ENCODE measurements at places on chromosomes 7 and 10. TPM values are rescaled to one million over a fixed set of nuclear protein-coding genes. Genes with fewer than 3 reads are reported as not detected.

The CYP2C19 gene
- total RNA-seq, result 12.2 TPM

The HSPA12A gene
- total RNA-seq, result 2.7 TPM

The RPEL1 gene
- not detected for total RNA-seq

The FAM24B gene
- total RNA-seq, result 0.75 TPM

The POM121C gene
- total RNA-seq, result 14.1 TPM

The GFRA1 gene
- 17.9 TPM for total RNA-seq

The LIPJ gene
- total RNA-seq, result 0.12 TPM

The NKX2-3 gene
- total RNA-seq, result not detected

DNA sequence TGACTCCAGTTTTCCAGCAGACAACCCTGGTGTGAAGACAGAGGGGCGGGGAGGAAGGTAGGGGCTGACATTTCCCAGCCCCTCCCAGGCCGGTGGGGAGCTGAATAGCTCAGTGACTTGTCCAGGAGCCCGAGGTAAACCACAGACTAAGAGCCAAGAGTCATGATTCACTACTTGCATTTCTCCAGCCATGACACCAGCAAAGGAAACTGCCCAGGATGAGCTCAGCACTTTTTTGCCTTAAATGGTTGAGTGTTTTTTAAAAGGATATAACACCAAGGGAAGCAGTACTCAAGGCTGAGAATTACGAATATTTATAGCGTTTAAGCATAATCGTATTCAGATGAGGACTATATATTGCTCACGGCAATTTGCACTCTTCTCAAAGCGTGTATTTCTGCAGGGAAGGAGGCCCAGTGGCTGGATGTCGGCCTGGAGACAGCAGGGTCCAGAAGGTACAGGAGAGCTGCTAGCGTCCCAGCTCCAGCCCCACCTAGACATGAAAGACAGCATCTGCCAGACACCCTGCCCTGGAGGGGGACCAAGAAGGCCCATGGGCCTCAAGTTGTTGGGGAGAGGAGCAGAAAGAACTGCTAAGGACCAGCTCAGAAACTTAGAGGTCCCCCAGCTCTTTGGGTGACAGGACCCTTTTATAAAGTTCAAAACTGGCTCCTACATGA, 141.4 kb downstream of the GRID1 start:
- no peaks in the 10 kb centered on the region for H3K27me3 ChIP-seq
- DNase-seq, result peak; percentile 2
- H3K36me3 ChIP-seq, result no peaks in the 10 kb centered on the region
- H3K27ac ChIP-seq, result no peak overlapping the region

- no peak overlapping the region for H3K4me3 ChIP-seq
- no peaks in the 10 kb centered on the region for H3K36me3 ChIP-seq
- H3K27me3 ChIP-seq, result no peaks in the 10 kb centered on the region
- no peaks in the 10 kb centered on the region for H3K4me1 ChIP-seq
- no peak for DNase-seq
These were observed 268.4 kb upstream of the SLC26A5 start for GRCh38 chr7:103714376-103714927.

DNA sequence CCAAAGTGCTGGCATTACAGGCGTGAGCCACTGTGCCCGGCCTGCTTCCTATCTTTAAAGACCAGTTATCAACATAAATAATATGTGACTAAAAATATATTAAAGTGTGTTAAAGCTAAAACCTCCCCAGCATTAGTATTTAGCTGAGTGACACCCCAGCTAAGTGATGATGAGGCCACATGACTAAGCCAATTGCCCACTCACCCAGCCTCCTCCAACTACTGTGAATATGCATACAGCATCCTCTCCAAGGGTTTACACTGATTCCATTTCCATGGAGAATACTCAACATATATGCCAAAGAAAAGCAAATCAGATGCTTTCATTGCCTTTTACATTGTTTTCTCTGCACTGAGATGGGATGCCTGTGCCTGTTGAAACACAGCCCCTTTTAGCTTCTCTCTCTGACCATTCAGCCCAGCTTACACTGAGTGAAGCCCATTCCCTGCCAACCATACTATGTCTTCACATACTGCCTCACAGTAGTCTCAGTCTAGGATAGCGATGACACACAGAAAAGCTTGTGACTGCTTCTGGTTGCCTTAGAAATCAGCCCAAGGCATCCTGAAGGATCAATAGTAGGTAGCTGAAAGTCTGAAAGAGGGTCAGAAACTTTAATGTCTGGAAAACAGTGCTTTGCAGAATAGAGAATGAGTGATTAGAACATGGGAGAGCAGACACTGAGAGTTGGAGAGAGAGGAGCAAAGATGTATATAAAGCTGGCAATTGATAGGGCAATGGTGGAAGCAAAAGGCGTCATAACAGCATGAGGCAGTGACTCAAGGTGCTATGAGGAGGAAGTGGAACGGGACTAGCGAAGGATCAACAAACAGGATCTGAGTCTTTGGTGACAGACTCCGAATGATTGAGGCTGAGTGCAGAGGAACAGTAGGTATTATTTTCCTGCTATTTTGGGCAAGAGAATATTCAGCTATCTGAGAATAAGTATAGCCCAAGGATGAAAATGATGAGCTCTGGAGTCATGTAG, 19.8 kb upstream of the ATE1 start:
- H3K27ac ChIP-seq, result no peak overlapping the region
- no peak for DNase-seq
- H3K36me3 ChIP-seq, result no peaks in the 10 kb centered on the region
- no peaks in the 10 kb centered on the region for H3K4me1 ChIP-seq
- no peaks in the 10 kb centered on the region for H3K27me3 ChIP-seq

GRCh38 chr7:51187941-51188340, 128.7 kb downstream of the COBL start:
- H3K4me1 ChIP-seq, result no peaks in the 10 kb centered on the region
- DNase-seq, result no peak
- no peaks in the 10 kb centered on the region for H3K27me3 ChIP-seq
- H3K36me3 ChIP-seq, result no peaks in the 10 kb centered on the region
- H3K27ac ChIP-seq, result no peak overlapping the region

DNA sequence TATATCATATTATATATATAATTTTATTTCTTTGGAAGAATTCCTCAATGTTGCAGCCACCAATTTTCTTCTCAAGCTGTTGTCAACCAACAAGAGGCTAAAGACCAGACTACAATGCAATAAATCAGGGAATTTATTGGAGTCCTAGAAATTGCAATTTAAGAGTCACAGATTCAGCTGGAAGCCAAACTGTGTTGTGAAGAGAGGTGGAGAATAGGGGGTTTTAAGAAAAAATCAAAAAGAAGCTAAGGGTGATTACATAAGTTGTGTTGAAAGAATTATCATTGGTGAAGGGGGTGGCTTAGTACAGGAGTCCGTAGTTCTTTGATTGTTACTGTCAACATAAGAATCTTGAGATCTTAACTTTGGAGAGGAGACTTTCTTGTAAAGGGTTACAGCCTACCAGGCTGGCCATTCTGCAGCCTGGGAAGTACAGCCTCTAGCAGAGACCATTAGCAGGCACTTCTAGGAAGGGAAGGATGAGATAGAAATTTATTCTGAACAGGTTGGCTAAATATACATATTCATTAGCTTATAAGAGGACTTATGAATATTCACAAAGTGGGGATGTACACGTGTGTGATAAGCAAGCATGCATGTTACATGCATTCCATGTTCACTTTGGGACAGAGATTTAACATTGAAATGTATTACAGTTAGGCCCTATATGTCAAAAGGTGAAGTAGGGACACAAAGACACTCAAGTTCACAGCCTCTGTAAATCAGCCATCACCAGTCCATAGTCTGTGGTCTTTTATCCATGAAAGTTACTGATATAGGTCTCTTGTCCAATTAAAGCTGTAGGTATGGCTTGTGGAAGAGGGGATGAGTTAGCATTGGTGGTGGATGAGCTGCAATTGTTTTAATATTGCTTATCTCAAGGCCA, 8.3 kb upstream of the TMEM168 start:
- H3K27ac ChIP-seq, result no peak overlapping the region
- no peak overlapping the region for H3K4me3 ChIP-seq
- no peaks in the 10 kb centered on the region for H3K27me3 ChIP-seq
- no peak for DNase-seq
- no peaks in the 10 kb centered on the region for H3K4me1 ChIP-seq

- no peak overlapping the region for H3K4me3 ChIP-seq
- H3K4me1 ChIP-seq, result no peaks in the 10 kb centered on the region
- H3K36me3 ChIP-seq, result no peaks in the 10 kb centered on the region
- H3K27me3 ChIP-seq, result no peaks in the 10 kb centered on the region
- no peak overlapping the region for H3K27ac ChIP-seq
These were observed 5.1 kb upstream of the NAMPT start for GRCh38 chr7:106289848-106290247.

DNA sequence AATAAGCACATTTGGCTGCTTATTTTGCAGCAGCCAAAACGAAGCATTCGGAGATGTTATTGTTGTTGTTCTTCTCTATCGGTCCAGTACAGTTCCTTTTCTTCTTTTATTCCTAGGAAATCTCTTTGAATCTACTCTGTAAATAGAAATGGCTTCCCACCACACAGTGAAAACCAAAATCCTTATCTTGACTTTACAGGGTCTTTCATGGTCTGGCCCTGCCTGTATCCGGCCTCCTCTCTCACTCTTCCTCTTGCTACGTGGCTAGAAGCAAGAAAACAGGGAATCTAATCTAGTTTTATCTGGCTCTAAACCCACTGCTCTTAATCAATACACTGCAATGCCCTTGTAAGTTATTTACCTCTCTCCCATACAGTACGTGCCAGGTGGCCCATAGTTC, 926.0 kb upstream of the C7orf33 start:
- no peaks in the 10 kb centered on the region for H3K36me3 ChIP-seq
- no peaks in the 10 kb centered on the region for H3K4me1 ChIP-seq
- no peak overlapping the region for H3K27ac ChIP-seq

GRCh38 chr7:110358028-110358427, 732.9 kb upstream of the LRRN3 start:
- H3K27ac ChIP-seq, result no peak overlapping the region
- H3K27me3 ChIP-seq, result no peaks in the 10 kb centered on the region
- H3K4me3 ChIP-seq, result no peak overlapping the region
- H3K4me1 ChIP-seq, result no peaks in the 10 kb centered on the region
- no peaks in the 10 kb centered on the region for H3K36me3 ChIP-seq
- no peak for DNase-seq

GRCh38 chr10:26211781-26212444, 4.7 kb upstream of the GAD2 start:
- H3K36me3 ChIP-seq, result no peaks in the 10 kb centered on the region
- H3K4me1 ChIP-seq, result peaks cover 11% of the 10 kb centered on the region
- H3K27ac ChIP-seq, result no peak overlapping the region
- peaks cover 35% of the 10 kb centered on the region for H3K27me3 ChIP-seq
- no peak overlapping the region for H3K4me3 ChIP-seq
- DNase-seq, result no peak

- no peaks in the 10 kb centered on the region for H3K36me3 ChIP-seq
- H3K4me1 ChIP-seq, result no peaks in the 10 kb centered on the region
- peak; percentile 59 for DNase-seq
- no peak overlapping the region for H3K27ac ChIP-seq
- H3K27me3 ChIP-seq, result no peaks in the 10 kb centered on the region
- no peak overlapping the region for H3K4me3 ChIP-seq
These were observed 15.5 kb upstream of the CRTAC1 start for GRCh38 chr10:98045785-98046389.

- no peak overlapping the region for H3K4me3 ChIP-seq
- no peak overlapping the region for H3K27ac ChIP-seq
- no peak for DNase-seq
- peaks cover 2% of the 10 kb centered on the region for H3K4me1 ChIP-seq
- no peaks in the 10 kb centered on the region for H3K27me3 ChIP-seq
These were observed 399.5 kb downstream of the RPS24 start for GRCh38 chr10:78433076-78433595.

DNA sequence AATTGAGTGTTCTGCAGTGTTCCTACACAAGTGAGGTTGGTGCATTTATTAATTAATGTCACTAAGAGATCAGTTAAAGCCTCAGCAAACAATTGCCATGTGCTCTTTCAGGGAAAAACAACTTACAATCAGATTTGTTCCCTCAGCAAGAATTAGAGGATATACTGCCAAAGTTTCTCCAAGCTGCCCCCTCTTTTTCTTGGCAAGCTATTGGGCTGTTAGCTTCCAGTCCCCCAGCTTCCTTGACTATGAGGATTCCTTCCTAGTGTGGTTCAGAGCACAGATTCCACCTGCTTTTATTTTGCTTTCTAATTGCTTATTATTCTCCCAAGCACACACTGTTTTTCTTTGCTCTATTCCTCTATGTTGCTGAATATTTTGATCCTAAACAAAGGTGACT, 112.7 kb downstream of the RBM20 start:
- no peaks in the 10 kb centered on the region for H3K4me1 ChIP-seq
- DNase-seq, result no peak
- H3K4me3 ChIP-seq, result no peak overlapping the region
- H3K27ac ChIP-seq, result no peak overlapping the region
- H3K27me3 ChIP-seq, result no peaks in the 10 kb centered on the region

DNA sequence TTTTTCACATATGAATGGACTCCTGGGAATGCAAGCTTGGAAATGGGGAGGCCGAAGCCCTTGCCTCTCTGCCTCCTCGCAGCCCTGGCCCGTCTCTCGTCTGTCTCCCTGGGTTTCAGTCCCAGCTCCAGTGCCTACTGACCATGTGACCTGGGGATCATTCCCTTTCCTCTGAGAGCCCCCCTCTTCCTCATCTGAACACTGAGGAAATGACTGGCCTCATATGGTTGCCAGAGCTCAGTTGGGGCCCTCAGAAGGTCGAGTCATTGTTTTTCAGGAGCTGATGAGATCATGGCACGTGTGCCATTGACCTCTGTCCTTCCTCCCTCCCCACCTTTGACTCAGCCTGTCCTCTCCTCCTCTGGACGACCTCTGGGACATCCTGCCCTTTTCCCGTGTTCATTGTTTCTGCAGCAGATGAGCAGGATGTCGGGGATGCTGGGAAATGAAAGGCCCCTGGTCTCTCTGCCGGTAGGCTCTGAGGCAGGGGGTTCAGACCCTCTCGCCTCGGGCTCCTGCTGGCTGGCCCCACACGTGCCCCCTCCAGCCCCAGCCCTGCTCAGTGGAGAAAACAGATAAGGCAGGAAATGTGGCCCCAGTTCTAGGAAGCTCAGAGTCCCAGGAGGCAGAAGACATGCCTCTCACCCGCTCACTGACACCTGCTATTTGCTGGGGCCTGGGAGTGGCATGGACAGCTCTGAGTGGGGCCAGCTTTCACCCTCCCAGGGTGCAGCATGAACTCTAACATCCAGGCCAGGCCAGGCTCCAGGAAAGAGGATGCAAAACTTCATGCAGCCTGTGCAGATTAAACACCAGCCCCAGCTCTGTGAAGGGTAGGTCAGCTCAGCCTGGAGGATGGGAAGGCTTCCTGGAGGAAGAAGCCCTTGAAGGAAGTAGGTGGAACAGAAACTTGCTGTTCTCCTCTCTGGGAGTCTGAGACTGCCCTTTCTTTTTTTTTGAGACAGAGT, 8.3 kb upstream of the PPP1R35 start:
- H3K27ac ChIP-seq, result peak overlapping the region; percentile 72
- no peaks in the 10 kb centered on the region for H3K4me1 ChIP-seq
- peak; percentile 72 for DNase-seq
- no peaks in the 10 kb centered on the region for H3K27me3 ChIP-seq

DNA sequence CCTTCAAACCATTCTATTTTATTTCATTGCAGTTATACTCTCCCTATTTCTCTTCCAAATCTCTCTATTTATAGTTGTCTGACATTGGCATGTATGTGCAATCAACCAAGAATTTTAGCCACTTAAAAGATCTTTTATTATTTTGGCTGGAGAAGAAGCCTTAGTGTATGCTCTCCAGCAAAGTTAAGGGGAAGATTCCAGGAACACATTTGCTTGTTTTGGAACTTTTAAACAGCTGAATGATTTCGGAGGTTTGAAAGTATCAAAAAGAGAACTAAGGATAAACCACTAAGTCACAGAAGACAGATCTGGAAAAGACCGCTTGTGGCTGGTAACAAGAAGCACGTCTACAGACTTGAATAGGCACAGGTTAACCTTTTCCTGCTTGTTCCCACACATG, 182.2 kb upstream of the FZD1 start:
- no peaks in the 10 kb centered on the region for H3K36me3 ChIP-seq
- no peak overlapping the region for H3K4me3 ChIP-seq
- no peak for DNase-seq
- H3K27me3 ChIP-seq, result no peaks in the 10 kb centered on the region
